Activated CD4-positive, alpha-beta T cell treated with anti-CD3 and anti-CD28 coated beads for 1 hour (primary cell): ENCODE measurements at places on chromosomes 12 and 14.

- no peak for DNase-seq
Measured at GRCh38 chr12:16168078-16168477, 109.4 kb downstream of the SLC15A5 start.

GRCh38 chr14:104799244-104800014, 1.5 kb upstream of the ZBTB42 start:
- no peak for DNase-seq

GRCh38 chr12:50609292-50609874, 104.6 kb downstream of the DIP2B start:
- DNase-seq = no peak

DNA sequence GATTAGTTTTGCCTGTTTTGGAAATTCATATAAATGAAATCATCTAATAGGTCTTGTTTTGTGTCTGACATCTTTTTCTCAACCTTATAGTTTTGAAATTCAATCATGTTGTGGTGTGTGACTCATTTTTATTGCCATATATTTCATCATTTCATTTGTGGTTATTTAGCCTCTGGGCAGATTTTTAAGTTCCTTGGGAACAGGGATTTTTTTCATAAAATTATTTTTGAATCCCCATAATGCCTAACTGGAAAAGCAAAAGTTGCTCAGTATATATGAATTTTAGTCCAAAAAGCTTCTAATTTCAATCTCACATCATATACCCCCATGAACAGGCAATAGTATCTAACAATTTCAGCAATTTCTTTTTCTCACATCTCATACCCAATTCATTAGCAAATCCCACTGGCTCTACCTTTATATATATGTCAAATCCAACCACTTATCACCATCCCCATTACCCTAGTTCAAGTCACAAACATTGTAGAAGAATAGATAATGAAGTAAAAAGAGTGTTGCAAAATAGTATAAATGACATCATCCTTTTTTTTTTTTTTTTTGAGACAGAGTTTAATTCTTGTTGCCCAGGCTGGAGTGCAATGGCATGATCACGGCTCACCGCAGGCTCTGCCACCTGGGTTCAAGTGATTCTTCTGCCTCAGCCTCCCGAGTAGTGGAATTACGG, 2.6 kb upstream of the OR6J1 start:
- DNase-seq = no peak

DNA sequence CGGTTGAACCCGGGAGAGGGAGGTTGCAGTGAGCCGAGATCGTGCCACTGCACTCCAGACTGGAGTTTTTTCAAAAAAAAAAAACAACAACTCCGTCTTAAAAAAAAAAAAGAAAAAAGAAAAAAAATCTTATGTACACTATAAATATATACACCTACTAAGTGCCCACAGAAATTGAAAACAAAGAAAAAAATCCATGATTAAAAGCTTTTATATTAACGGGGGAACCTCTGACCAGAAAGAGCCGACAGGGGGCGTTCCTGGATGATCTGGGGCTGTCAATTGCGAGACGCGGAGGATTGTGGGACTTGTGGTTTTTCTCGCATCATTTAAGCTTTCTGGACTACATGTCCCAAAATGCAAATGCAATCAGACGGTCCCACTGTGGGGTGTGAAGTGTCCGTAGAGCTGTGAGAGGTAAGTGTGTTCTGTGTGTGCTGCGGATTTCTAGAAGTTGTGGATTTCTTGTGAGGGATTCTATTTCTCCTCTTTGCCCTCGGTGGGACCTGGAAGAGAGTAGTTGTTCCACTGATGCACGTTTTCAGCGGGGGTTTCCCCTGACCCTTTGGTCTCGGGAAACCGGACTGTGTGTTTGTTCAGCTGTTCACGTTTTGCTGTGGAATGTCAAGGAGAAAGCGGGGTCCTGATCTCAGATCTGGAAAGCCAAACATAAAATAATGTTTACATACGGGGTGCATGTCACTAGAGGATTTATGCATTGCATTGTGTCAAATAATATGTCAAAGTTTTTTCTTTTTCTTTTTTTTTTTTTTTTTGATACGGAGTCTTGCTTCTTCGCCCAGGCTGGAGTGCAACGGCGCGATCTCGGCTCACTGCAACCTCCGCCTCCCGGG, at the start of gene SIRT4:
Gene SIRT4, plus strand, starts transcription at position 360 of the 854 bp plus-strand sequence. CDS start 1,241 bp downstream, outside the sequence.
- DNase-seq = peak; percentile 76

DNA sequence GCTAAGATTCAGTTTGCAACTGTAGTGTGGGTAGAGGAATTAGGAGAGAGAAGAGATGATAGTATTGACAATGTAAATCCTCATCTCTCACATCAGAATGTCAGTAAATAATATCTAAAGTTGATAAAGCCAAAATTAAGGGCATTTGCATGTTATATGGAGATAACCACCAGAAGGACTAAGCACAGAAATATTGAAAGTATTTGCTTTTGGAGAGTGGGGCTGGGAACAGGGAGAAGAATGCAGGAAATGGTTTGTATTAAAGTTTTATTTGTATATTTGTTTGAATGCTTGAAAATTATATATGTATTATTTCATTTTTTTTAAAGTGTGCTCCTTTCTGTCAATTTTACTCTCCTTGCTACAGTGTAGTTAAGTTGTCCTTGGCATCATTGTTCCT, 491.4 kb downstream of the APAF1 start:
- DNase-seq = no peak

DNA sequence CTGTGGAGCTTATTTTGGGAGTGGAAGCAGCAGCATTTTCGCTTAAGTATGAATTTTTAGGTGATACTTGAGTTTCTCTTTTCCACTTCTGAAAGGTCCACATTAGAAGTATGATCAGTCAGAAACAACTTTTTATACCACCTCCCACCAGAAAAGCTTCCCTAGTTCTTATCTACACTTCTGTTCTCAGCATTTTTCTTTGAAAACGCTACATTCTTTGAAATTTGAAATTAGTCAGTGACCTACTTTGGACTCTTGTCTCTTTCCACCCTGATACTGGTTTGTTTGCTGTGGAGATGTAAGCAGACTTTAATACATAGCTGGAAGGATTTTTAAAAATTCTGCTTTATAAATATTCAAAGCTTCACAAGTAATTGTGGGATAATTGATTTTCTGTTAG, 22.2 kb downstream of the PCBP2 start:
- no peak for DNase-seq
